ENCODE measurements at places on chromosomes 16 and 17.

GRCh38 chr17:38538906-38539305 lies 66.8 kb downstream of the SRCIN1 start:
- DNase-seq: no peak

DNA sequence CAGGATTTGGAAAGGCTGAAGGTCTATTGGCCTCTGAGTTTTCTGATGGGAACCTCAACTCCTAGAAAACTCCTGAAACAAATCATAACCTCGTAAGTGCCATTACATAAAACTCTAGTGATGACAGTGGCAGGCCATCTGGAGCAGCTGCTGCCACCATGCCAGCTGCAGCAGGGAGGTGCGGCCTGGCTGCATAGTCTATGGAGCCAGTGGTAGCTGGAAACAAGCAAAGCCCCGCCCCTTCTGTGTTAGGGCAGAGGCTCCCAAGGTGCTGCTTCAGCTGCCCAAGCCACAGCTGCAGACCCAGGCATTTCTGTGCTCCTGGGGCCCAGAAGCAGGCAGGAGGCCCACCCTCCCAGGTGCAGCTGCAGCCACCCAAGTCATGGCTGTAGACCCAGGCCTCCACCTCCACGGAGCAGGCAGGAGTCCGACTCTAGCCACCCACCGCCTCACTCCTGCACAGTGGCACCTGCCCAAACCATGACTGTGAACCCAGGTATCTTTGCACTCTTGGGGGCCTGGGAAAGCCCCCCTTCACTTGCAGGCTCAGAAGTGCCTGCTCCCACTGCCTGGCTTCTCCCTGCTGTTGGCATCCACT lies 254.1 kb upstream of the KCNJ16 start:
- DNase-seq: no peak

DNA sequence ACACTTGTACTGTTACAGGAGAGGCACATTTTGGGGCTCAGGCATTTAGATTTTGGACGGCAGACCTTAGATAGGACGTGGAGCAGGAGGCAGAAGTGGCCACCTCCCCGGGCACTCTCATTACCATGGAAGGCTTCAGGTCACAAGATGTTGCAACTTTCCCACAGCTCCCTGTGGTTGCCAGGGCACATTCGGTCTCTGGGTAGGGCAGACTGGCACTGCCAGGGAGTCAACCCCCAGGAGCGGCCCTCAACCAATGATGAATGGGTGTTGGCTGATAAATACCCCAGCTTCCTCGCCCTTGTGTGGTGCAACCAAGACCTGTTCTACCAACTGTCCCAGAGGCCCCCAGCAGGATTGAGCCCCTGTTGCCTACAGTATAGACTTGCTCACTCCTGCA lies 11.2 kb downstream of the NAGPA start:
- no peak for DNase-seq

- DNase-seq: no peak
Observed at GRCh38 chr16:89712274-89712781, 8.4 kb downstream of the VPS9D1 start.

DNA sequence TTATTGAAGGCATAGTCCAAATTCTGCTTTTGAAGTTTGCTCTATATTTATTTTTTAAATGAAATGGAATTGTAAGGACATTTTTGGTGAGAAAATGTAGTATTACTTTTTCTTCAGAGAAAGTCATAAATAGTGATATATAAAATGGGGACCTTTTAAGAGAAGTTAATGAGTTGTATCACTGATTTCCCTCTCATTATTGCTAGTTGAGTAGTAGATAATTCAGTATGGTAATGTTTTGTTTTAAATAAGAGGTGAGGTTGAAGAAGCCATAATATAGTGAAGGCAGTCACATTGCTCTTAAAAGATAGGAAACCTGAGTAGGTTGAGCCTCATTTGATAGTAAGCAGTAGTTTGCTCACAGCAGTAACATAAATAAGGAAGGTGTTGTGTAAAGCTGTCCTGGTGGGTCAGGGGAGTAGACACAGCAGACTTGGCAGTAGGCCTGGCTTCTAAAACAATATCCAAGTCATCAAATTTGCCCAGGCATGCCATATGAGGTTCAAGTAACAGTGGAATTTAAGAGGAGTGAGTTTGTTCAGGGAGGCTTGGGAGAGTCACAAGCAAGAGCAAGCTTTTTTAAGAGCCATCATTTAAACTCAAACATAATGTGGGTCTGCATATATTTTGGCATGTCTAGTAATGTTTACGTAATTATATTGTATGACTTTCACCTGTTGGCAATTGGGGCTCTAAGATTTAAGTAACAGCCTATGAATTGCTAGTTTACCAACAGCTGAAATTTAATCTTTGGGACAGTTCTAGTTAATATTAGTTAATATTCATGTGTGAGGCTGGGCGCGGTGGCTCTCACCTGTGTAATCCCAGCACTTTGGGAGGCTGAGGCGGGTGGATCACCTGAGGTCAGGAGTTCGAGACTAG lies 6.5 kb downstream of the NFATC3 start:
- DNase-seq: no peak

DNA sequence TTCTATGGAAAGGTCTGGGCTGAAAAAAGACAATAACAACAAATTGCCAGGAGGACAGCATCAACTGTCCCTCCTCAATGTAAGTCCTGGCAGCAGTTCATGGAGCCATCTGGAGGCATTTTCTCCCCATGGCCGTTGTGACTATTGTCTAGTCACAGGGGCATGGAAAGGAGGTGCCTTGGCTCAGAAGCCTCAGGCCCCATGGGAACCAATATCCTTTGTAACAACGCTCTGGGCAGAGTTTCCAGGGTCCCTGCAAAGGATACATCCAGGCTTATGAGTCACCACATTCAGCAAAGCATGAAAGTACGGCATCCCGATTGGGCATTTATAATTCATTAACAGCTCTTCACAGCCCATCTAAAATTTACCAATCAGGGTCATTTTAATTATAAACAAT lies 85.2 kb downstream of the GLG1 start:
- no peak for DNase-seq

- no peak for DNase-seq
Observed at GRCh38 chr17:17696882-17697633, 15.8 kb downstream of the RAI1 start.

DNA sequence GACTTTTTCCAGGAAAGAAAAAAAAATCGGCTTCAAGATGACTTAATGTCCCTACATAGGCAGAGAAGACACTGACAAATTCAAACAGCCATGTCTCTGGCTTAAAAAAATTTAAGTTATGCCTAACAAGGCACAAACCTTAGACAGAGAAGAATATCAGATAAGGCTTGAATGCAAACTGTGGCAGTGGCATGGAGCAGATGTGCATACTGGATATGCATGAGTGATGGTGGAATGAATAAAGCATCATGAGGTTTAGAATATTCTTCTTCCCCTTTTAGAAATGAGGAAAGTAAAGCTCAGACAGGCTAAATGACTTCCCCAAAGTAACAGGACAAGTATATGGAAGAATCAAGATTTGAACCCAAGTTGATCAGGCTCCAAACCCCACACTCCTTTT lies 23.2 kb upstream of the WSCD1 start:
- DNase-seq: no peak

GRCh38 chr17:73052923-73053322 lies 39.6 kb downstream of the SLC39A11 start:
- DNase-seq: no peak

DNA sequence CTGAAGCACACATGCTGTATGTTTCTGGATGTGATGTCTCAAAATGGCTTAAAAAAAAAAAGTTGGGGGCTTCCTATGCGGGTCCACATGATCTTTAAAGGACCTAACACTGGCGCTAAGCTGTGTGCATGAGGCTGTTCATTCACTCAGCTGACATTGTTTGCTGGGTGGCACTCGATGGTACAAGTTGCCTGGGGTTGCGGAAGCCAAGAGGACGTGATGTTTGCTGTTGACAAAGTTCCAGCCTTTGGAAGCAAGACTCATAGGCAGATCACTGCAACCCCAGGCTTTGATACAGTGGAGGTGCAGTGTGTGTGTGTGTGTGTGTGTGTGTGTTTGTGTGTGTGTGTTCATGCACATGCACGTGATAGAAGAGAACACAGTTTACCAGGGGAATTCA lies 29.5 kb upstream of the DNAI2 start:
- no peak for DNase-seq

DNA sequence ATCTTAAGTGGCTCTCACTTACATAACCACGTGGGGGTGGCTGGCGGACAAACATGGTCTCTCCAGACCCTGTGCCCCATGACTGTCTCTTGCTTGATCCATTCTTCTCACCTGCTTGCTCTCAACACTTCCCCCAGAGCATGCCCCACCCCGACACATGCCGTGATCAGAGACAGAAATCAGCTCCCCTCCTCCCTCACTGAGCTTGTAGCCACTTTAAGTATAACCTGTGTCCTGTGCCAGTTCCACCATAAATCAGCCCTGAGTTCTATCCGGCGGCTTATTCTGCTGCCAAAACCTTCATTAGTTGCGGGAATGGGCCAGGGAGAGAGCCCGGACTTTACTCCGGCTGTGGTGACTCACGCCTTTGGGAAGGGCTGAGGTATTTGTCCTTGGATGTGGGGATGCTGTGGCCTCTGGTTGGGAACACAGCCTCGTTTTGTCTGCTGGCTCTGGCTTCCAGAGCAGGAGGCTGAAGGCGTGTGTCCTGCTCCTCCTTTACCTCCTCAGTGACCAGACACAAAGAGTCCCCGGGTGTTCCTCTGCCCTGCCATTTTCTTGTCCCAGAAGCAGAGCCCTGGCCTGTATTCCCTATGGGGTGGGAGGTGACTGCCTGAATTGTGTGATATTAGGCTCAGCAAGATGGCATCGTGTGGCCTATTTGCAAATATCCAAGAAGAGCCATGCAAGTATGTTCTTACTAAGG lies 21.1 kb downstream of the ANKRD40 start:
- DNase-seq: no peak

- no peak for DNase-seq
Observed at GRCh38 chr17:56577843-56578204, 15.7 kb upstream of the NOG start.

GRCh38 chr16:67246756-67247191 lies 507 bp downstream of the FHOD1 start:
- peak; percentile 95 for DNase-seq

- DNase-seq: no peak
Observed at GRCh38 chr17:73643852-73644144, 447 bp downstream of the SDK2 start.

GRCh38 chr17:51261024-51261963 lies 948 bp downstream of the UTP18 start:
- DNase-seq: no peak

GRCh38 chr17:51372345-51373004 lies 112.1 kb downstream of the UTP18 start:
- DNase-seq: no peak

DNA sequence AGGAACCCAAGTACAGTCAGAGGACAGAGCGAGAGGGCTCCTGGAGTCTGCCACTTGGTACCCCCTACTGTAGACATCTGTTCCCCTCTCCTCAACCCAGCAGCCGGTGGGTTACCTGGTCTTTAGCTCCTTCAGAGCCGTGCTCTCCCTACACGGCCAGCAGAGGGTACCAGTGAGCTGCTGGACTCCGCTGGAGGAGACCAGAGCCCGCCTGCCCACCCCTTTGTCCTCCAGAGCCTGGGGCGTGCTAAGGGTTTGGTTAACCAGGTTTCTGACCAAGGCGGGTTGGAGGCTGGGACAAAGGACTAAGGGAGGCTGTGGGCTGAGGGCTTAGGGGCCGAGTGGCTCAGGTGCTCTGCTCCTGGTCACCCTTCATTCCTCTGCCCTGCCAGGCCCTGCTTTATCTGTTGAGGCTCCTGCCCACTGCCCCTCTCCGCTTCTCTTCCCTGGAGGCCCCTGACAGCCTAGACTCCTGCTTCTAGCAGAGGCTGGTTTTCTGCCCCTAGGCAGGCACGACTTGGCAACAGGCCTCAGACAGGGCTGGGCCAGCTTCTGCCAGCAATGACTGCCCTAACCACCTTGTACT lies 2.7 kb upstream of the HSD11B2 start:
- DNase-seq: peak; percentile 84

DNA sequence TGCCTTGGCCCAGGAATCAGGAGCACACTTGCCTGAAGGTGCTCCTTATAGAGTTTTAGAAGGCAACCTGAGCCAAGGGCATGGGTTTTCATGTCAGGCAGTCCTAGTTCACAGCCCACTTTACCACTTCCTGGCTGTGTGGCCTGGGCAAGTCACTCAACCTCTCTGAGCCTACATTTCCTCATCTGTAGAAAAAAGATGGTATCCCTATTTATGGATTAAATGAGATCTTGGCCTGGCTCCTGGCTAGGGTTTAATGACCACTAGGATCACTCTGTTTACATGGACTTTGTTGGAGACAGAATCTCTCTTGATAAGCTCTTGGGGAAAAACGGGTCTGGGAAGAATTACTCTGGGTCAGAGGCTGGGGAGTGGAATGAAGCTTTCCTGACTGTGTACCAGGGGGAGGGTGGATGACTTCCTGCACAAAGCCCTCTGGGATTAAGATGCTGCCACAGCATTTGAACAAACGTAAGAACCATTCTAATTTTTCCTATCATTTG lies 2.3 kb downstream of the MT2A start:
- DNase-seq: no peak

DNA sequence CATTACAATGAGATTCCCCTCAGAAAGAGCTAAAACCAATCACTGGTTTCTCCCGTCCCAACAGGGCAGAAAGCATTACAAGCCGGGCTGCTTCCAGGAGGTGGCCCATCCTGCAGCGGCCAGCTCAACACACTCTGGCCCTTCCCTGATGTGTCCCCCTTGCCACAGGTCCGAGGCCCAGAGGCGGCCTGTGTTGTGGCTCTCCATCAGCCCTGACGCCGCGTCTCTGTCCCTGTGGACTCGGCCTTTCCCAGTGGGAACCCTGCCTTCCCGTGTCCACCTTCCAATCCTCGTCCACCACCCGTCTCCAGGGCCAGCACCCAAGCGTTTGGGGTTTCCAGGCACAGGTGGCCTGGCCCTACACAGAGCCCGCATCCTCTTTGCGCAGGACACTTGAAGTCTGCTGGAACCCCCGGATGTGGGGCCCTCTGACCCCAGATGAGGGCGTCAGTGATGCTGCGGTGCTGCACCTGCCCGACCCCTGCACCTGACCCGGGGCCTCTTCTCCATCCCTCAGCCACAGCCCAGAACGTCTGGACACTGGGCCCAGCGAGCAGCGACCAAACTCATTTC lies 21.1 kb downstream of the RAB40B start:
- DNase-seq: no peak

DNA sequence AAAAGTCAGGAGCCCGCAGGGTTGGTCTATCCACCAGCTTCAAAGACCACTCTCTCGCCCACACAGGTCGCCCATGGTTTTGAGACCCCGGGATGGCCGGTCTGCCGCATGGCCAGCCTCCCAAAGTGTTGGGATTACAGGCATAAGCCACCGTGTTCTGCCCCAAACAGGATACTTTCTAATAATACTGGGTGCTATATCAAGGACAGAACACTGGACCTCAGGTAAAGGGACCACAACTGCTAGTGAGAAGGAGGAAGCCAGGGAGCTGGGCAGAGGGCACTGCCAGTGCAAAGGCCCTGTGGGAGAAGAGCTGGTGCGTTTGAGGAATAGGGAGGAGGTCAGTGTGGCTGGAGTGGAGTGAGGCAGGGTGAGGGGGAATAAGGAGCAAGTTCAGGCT lies 34.1 kb downstream of the IL21R start:
- DNase-seq: no peak
